ENCODE measurements at places on chromosomes 2 and 18. TPM values are rescaled to one million over a fixed set of nuclear protein-coding genes. Genes with fewer than 3 reads are reported as not detected.

- DNase-seq = no peak
These were observed 42.5 kb upstream of the ATP8B1 start for GRCh38 chr18:57845605-57846074.

The PLEK gene
- total RNA-seq = 0.62 TPM

- peak; percentile 62 for DNase-seq
These were observed 30.9 kb upstream of the SERPINB12 start for GRCh38 chr18:63511285-63511684.

GRCh38 chr2:21361957-21362486 is 238.3 kb downstream of the TDRD15 start:
- no peak for DNase-seq

DNA sequence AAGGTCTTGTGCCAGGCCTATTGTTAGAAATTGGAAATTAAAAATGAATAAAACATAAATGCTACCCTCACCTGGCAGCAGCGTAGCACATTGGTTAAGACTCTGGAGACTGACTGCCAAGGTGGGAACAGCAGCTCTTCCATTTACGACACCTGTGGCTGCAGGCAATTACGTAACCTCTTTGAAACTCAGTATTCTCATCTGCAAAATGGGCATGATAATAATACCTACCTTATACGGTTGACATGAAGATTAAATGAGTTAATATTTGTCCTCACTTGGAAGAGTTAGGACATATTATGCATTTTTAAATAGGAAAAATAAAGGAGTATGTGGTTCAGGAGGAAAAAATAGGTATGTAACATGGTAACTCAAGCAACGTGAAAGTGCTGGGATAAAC is 279.3 kb upstream of the NCKAP5 start:
- no peak for DNase-seq

- no peak for DNase-seq
These were observed 251.5 kb upstream of the THUMPD2 start for GRCh38 chr2:40030456-40030975.

The CENPO gene
- 44.0 TPM for total RNA-seq

- no peak for DNase-seq
These were observed 110.8 kb upstream of the FBXO11 start for GRCh38 chr2:48017136-48017535.

DNA sequence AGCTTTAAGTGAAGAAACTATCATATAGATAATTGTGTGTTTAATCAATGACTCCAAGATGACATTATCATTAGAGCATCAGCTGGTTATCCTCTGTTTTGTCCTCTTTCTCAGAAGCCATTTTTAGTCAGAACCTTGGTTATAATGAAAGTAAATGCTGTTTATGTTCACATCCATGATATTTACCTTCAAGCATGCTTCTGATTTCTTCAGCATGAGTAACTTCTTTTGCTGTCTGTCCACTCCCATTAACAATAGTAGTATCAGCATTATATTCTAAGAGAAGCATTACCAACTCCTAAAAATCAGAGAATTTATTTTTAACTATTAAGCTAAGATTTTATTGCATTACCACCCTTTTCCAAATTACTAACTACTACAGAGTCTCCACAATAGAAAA is 56.3 kb downstream of the OSBPL1A start:
- DNase-seq = no peak

- DNase-seq = no peak
These were observed 3.5 kb upstream of the FABP1 start for GRCh38 chr2:88131201-88131998.

- no peak for DNase-seq
These were observed 108.2 kb upstream of the KLHL14 start for GRCh38 chr18:32881009-32881408.

DNA sequence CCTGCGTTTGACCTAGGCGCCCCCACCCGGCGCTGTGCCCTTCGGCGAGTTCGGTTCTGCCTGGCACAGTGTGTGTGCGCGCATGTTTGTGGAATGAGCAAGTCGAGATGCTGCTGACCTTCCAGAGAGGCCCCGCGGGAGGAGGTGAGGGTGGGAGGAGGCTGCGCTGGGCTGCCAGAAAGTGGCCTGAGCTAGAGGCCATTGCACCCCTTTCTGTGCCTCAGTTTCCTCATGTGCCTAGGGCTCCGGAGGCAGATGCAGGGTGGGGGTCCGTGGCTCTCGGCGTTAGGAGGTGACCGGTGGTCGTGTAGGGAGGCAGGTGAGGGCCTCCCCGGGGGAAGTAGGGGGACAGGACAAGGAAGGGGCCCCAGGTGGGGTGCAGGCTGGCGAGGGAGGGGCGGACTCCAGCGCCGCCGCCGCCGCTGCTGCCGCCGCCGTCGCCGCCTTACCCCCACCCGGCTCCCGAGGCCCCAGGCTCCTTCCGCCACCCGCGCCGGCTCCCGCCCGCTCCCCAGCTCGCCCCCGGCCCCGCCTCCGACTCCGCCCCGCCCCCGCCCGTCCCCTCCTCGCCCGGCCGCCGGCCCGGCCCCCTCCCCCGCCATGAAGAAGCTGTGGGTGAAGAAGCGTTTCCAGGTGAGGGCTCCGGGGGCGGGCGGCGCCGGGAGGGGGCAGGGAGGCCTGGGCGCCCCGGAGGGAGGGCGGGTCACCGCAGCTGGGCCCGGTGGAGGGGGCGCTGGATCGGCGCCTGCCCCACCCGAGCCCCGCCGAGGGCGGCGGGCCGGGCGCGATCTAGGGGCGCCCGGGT is 7.0 kb downstream of the SPEG start:
- peak; percentile 77 for DNase-seq

- no peak for DNase-seq
These were observed 286.7 kb downstream of the EXOC6B start for GRCh38 chr2:72539071-72539552.

The STEAP3 gene
- total RNA-seq = 0.19 TPM

GRCh38 chr2:95551055-95551568 is 40.7 kb upstream of the TRIM43 start:
- peak; percentile 45 for DNase-seq

The BUB1 gene
- total RNA-seq = 61.7 TPM

- DNase-seq = no peak
These were observed 133.9 kb downstream of the ZNF532 start for GRCh38 chr18:58998401-58999203.

DNA sequence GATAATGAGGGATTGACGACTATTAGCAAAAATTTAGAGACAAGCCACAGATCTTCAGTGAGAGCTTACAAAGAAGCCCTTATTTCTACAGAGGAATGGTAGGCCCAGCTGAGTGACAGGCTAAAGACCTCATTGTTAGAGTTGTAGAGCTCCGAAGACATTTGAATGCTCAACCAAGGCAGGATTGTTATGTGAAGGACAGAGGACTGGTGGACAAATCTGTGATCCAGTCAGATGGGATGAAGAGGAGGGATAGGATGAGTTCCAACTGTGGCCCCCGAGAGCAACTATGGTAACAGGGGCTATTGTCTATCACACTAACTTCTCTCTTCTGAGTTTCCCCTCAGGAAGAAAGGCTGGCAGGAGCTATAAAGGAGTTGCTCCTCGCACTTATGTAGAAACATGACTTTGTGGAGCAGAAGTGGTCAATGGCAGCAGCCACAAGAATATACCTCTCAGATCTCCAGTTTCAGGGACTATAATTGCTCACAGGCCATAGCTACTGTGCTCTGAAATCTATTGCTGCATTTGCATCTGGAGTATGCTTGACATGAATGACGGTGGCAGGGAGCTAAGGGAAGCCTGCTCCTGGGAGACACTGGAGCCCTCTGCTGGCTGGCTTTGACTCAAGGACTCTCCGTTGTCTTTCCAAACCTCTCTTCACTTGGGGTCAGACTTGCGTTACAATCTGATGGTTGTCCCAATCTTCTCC is 50.3 kb upstream of the GREB1L start:
- DNase-seq = peak; percentile 64

- no peak for DNase-seq
These were observed 22.3 kb downstream of the SEMA4F start for GRCh38 chr2:74676331-74676730.

DNA sequence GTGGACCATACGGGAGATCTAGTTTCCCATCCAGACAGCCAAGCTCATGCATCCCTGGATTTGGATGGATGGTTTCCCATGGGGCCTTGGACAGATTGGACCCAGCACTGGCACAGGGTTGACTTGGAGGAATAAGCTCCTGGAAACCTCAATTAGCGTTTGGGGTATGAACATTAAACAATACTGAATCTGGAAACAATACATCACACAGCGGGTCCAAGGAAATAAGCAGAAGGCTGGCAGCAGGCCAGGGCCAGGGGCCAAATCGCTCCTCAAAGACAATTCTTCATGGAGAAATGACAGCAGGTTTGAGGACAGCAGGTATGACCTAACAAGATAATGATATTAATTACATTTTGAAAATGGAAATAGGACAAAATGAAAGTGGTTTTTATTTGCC is 540.6 kb downstream of the RIT2 start:
- no peak for DNase-seq

GRCh38 chr2:119085613-119086012 is 72.9 kb downstream of the C1QL2 start:
- DNase-seq = no peak

DNA sequence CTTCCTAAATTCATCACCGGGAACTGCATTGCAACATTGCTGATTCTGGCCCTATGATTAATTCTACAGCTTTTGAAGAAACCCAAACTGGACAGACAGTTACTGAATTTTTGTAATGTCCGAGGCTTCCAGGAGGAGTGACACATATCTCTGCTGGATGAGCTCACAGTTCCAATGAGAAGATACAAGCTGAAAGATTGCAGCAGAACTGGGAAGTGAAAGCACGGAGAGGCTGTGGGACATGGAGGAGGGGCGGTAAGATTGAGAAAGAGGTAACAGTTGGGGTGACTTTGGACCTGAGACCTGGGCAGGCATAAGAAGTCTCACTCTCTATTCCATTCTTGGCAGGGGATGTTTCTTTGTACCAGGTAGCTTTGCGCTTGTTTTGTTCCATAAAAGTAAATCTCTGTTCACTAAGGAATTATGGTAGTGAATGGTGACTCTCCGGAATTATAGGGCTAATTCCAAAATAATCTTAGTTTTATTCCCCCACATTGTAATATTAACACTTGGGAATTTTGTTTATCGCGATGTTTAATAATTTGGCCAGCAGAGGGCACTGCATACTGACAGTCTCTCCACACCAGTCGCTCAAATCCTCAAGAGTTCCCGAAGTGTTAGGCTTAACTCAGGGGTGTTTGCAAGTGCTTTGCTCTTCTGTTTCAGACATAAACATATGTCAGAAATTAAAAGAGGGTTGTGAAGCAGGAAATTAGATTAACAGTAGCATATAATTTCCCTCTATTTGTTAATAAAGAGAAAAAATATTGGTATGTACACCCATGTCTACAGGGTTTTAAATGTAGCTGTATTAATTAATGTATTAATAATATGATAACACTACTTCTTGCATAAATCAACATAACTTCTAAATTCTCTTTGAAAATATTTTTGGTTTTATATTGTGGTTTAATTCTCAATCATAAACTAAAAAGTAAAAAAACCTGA is 201.4 kb downstream of the SOCS6 start:
- DNase-seq = peak; percentile 72

DNA sequence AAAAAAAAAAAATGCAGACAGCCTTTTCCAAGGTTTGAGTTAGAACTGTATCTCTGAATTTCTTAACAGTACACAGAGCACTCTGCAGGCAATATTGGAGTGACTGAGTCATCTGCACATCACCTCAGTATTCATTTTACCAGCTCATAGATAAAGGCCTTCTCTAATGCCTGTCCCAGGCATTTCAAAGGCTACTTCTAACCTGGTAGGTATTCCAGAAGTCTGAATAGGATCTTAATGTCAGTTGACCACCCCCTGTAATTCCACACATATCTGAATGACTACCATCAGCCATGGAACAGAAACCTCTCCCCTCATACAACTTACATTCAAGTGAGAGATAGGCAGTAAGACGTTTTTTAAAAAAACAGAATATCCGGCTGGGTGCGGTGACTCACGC is 9.0 kb downstream of the METTL21A start:
- DNase-seq = no peak

The RMC1 gene
- 51.0 TPM for total RNA-seq

All from activated CD4-positive, alpha-beta T cell treated with anti-CD3 and anti-CD28 coated beads, Interleukin-2, amount 10 ng/mL, durations not matched to agents 24 days and 14 days (primary cell).